GM23338 (cell line): ENCODE measurements at places on chromosomes 7 and 10.
A peak's percentile ranks its signal among the peaks of the same experiment; 100 is the strongest.

- no peak for DNase-seq
Observed at GRCh38 chr7:69020536-69020935, 577.7 kb upstream of the AUTS2 start.

- peak; percentile 86 for DNase-seq
Observed at GRCh38 chr10:101018118-101018599, 12.8 kb downstream of the PDZD7 start.

DNA sequence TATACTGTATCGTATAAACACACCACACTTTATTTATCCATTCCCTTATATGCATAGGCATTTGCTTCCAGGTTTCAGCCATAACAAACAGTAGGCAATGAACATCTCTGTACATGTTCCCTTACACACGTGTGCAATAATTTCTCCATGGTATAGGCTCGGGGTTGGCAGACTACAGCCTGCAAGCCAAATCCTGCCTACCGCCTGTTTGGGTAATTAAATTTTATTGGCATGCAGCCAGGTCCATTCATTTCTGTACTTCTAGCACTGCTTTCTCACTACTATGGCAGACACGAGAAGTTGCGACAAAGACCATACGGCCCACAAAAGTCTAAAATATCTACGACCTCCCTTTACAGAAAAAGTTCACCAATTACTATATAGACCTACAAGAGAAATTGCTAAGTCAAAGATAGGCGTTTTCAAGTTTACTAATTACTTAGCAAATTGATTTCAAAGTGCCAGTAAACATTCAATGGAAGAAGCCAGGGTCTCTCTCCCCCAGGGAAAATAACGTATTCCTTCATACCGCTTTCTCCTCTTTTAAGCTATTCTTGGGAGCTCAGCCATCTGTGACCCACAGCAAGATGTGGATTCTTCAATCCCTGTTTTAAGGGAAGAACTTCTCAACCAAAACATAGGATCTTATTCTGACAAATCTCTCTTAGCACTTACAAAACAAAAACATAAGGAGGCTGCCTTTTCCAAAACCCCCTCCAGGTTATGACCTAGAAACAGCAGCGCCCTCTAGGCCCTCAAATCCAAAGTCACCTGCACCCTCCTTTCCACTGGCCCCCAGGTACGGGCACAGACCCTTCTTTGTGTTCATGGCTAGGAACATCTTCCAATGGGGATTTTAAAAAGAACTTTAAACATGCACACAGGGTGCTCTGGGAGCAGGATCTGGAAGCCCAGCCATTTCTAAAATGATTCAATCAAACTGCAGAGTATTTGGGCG is 100.5 kb downstream of the FGFR2 start:
- peak; percentile 67 for DNase-seq

DNA sequence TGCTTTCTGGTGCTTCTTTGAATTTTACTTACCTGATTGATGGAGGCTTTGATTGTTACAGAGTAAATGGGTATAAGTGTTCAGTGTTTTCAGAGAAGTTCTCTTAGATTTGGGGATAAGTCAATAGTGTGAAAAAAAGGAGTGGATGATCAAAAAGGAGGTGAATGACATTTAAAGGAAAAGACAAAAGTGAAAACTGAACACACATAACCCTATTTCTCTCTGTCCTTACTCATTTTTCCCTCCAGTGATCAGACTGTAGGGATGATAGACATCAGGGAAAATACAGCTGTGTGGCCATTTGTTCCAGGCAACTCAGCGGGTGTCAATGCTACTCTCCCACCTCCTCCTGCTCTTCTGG is 278 bp downstream of the CPA2 start:
- DNase-seq, result no peak

GRCh38 chr10:13707156-13707881 is 120.6 kb downstream of the PRPF18 start:
- DNase-seq, result peak; percentile 87
